ENCODE measurements at places on chromosomes 7 and 10.

DNA sequence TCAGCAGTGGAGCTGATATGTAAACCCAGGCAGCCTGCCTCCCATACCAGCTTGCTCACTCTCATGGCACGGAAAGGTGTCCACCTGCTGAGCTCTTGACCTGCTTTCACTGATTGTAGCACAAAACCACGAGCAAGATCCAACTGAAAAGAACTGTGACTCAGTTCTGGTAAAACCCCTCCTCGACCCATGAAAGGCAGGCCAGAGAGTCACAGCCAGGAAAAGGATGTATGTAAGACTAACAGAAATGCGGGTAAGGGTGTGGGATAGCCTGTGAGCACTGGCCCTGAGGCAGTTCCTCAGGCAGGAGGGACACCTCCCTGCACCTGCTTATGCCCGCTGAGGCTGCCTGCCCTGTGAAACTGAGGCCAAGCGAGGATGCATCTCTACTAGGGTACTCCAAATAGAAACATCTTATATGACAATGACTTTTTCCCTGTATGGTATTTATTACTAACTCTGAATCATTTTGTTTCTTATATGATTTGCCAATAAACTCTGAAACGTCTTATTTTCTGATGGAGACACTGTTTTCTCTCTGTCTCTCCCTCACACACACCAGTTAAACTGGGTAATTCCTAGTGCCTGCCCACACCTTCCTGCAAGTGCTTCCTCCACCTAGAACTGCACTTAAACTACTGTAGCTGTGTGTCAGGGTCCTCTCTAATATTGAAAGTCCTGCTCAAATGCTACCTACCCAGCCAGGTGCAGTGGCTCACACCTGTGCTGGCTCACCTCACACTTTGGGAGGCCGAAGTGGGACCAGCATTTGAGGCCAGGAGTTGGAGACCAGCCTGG lies 73.3 kb upstream of the GHITM start:
- no peak for DNase-seq

DNA sequence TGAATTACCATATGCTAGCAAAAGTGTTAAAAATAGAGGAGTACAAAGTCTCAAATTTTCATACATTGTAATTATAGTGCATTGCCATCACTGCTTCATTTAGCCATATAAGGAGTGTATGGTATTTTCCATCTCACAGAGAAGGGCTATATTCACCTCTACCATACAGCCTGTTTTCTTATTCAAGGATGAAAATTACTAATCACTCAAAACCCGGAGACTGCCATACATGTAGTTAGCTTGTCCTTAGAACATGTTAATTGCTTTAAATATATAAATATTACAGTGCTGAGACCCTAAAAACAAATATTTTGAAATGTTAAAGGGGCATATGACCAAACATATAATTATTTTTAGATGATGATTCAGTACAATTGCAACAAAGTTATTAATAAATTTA lies 49.4 kb downstream of the CPEB3 start:
- DNase-seq, result no peak

DNA sequence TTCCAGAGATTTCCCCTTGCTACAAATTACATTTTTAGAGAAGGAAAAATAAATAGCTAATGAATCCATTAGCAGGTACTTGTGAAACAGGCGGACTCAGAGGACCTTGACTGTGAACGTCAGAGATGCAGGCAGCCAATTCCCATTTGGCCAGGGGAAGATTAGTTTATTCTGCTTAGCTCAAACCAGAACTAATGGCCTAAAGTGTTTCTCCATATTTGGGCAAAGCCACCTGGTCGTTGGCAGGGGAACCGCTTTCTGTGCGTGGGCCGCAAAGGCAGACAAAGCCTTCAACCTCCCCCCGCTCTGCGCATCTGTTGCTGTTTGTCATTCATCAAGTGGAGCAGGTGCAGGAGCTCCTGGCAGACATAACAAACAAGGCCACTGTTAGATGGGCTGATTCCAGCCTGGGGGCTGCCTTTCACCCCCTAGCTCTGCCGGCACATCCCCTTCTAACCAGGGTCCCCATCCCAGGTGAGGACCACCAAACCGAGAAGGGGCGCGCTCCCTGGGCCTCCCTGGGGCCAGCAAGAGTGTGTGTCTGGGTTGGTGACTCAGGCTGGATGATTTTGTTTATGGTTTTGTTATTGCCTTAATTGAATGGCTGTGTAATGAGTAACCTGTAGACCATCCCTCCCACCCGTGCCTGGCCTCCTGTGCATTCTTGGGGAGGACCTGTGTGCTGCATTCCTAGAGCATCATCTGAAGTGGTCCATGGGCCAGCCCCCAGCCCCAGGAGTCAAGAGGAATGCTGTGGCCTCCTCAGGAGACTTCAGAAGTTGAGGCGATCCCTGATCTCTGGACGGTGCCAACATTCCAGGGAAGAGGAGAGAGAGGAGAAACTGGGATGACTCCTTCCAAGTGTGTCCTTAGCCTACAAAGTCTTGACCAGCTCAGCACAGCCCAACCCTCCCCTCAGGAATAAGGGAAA lies 14.5 kb upstream of the CPA1 start:
- DNase-seq, result no peak

GRCh38 chr10:52574697-52575096 lies 197.9 kb downstream of the MBL2 start:
- DNase-seq, result no peak

DNA sequence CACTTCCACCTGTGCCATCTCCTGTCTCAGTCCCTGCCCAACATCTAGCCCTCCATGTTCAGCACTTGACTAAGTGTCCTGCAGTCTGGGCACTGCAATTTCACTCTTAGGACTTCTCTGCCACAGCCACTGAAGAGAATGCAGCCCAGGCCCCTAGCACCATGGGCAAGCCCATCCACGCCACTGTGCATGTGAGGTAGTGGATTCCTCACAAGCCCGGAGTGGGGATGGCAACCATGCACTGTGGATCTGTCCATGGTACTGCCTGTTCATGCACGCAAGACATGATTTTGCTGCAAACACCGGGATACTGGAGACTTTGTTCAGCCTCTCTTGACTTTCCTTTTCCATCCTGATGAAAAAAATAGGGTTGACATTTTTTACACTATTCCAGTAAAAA lies 12.3 kb downstream of the DDC start:
- no peak for DNase-seq

DNA sequence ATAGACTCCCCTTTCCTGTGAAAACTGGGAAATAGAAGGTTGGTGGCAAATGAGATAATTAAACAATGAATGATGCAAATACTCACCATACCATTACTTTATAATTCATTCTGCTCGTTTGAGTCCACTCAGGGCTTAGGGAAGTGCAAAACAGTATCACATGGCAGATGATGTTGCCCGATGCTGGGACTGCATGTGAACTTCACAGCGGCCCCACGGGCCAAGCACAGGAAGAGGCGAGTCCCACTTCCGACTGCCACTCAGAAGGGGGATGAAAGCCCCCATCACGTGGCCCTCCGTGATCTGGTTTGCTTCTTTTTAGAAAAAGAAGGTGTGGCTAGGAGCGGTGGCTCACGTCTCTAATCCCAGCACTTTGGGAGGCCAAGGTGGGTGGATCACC lies 71.5 kb downstream of the PRPF18 start:
- no peak for DNase-seq

GRCh38 chr7:22932896-22933295 lies 81.0 kb downstream of the HYCC1 start:
- no peak for DNase-seq

- no peak for DNase-seq
Measured at GRCh38 chr10:10892290-10892875, 125.3 kb upstream of the CELF2 start.

- DNase-seq, result no peak
Measured at GRCh38 chr7:15593382-15593781, 31.6 kb upstream of the AGMO start.

DNA sequence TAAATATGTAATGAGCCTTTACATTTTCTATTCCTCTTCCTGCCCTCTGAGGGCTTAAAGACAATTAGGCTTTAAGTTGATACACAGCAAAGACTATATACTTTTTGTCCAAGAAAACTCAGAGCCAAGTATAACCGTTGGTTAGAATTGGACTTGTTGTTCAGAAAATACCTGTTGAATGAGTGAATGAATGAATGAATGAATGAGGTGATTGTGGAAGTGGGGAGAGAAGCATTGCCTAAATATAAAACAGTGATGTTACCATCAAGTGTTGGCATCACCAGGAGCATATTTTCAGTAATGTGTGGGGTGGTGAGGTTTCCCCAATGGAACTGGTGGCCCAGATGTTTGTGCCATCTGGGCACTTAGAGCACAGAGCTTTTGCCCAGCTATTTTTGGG lies 106.9 kb downstream of the AOAH start:
- no peak for DNase-seq

DNA sequence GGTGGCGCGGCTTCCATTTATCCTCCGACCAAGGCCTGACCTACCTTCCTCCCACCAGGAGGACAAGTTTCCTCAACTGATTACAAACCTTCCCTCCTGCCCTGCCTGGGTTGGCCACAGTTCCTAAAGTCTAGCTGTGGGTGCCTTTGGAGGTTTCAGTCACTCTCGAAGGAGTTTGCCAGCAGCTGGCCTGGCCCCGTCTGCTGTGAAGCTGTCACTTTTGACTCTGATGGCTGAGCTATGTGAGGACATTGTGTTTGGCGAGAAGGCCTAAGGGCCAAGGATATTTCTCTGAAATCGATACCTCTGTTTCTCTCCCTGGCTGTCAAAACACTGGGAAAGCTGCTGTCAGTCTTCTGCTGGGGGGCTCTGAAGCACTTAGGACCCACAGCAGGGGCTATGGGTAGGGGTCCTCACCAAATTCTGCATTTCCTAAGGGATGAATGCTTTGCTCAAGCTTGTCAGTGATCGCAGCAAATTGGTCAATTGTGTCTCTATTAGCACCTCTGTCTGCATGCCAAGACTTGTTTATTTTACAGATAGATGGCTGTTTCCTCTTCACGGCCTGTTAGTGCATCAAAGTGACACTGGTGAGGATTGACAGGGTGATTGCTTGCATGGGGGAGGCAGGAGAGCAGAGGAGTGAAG lies 31.9 kb upstream of the SAMD8 start:
- no peak for DNase-seq

DNA sequence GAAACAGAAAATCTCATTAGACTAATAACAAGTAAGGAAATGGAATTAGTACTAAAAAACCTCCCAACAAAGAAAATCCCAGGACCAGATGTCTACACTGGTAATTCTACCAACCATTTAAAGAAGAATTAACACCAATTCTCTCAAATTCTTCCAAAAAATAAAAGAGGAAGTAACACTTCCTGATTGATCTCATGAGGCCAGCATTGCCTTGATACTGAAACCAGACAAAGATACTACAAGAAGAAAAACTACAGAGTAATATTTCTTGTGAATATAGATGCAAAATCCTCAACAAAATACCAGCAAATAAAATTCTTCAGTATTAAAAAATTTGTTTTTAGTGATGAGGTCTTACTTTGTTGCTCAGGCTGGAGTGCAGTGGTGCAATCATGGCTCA lies 21.3 kb downstream of the GCK start:
- no peak for DNase-seq

GRCh38 chr7:130141161-130141883 lies 63.9 kb downstream of the TMEM209 start:
- peak; percentile 25 for DNase-seq

DNA sequence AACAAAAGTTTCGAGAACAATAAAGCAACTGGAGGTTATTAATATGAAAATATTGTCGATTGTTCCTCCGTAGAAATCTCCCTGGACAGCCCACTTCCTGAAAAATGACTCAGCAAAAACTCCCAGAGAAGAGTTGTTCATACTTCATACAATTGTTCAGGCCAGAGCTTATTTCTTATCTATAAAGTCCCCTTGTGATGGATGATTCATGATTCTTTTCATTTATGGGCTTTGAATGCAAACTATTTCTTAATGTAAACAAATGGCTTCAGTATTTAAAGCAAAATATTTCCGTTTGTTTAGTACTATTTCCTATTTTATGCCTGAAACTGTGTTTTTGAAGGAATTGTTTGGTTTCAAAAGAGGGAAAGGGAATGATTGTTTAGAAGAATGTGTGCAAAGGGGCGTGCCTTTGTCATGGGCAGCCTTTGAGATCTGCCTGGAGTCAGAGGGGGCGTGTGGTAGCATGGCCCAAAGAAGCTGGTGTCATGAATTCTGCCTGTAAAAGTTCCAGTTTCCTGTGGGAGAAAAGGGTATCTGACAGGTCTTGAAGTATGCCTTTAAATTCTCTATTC lies 26.2 kb upstream of the EXOC6 start:
- no peak for DNase-seq

DNA sequence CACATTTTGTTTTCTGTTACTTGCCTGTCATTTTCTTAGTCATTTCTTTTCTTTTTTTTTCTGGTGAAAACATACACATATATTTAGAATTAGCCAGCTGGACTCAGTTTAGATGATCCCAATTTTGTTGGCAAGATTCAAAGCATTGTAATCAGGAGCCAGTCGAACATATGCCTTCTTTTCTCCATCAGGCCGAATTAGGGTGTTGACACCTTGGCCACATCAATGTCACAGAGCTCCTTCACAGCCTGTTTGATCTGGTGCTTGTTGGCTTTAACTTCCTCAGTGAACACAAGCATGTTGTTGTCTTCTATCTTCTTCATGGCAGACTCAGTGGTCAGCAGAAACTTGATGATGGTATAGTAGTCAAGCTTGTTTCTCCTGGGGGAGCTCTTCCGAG lies 32.6 kb downstream of the PHF14 start:
- DNase-seq, result no peak

DNA sequence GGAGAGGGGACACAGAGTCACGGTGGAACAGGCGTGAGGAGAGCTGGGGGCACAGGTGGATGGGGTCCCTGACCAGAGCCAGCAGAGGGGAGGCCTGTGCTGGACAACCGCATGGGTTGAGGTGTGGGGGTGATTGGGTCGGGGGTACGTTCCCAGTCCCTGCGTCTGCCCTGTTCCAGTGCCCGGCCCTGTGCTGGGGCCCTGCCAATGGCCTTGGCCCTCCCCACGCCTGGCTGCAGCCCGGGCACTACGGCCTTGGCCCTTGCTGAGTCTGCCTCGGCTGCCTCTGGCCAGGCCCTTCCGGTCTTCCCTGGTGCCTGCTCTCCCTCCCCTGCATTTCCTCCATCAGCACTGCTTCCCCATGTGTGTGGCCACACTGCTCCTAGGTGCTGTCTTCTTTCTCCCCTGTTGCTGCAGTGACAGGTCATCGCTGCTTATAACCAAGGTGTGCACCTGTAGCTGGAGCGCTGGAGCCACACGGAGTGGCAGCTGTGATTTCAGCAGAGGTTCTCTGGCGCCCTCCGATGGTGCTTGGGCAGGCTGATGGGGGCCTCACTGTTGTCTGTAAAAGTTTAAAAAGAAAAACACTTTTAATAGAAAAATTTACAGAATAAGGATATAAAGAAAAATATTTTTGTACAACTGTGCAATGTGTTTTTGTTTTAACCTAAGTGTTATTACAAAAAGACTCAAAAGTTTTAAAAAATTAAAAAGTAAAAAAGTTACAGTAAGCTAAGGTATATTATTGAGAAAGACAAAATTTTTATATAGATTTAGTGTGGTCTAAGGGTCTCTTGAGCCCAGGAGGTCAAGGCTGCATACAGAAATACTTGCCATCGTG lies 45.2 kb upstream of the BHLHA15 start:
- peak; percentile 38 for DNase-seq

- DNase-seq, result no peak
Measured at GRCh38 chr10:124123156-124123555, 29.8 kb upstream of the CHST15 start.
